Smooth muscle cell of the coronary artery (primary cell): ENCODE measurements at places on chromosomes 2 and 18. TPM values are rescaled to one million over a fixed set of nuclear protein-coding genes. Genes with fewer than 3 reads are reported as not detected.

The STPG4 gene
- total RNA-seq: 0.23 TPM in 2 replicates

The GPR75 gene
- 0.38 and 1.4 TPM in 2 replicates for total RNA-seq

The HTR2B gene
- total RNA-seq: 14.8 and 35.6 TPM in 2 replicates

The CYTIP gene
- total RNA-seq: 0.08 and 0.23 TPM in 2 replicates

The RNU2-63P gene
- 121 TPM in 1 of 2 replicates, not detected in the other for total RNA-seq

The ZSWIM2 gene
- total RNA-seq: not detected in 2 replicates

The ALPP gene
- total RNA-seq: not detected in 2 replicates

The POTEE gene
- under 0.01 TPM in 2 replicates for total RNA-seq

The STK11IP gene
- 10.0 and 15.2 TPM in 2 replicates for total RNA-seq

The REG3G gene
- not detected in 2 replicates for total RNA-seq

The UGT1A7 gene
- not detected in 2 replicates for total RNA-seq

The KCMF1 gene
- total RNA-seq: 39.8 and 57.7 TPM in 2 replicates

The AQP12B gene
- not detected in 2 replicates for total RNA-seq

The SP9 gene
- 1.2 TPM in 1 of 2 replicates, not detected in the other for total RNA-seq

The CCDC74B gene
- 3.4 and 9.6 TPM in 2 replicates for total RNA-seq

The SMYD5 gene
- 15.0 and 20.5 TPM in 2 replicates for total RNA-seq

The BCL11A gene
- total RNA-seq: 0.08 and 0.12 TPM in 2 replicates

The COL4A4 gene
- 6.8 and 18.7 TPM in 2 replicates for total RNA-seq

The DOCK10 gene
- total RNA-seq: 1.3 and 28.9 TPM in 2 replicates

The LIPG gene
- 1.4 and 33.1 TPM in 2 replicates for total RNA-seq

The ERMN gene
- total RNA-seq: not detected in 2 replicates

The MSTN gene
- not detected in 2 replicates for total RNA-seq

The PRKAG3 gene
- total RNA-seq: 4.1 TPM in 1 of 2 replicates, not detected in the other

The DIPK1C gene
- total RNA-seq: not detected in 2 replicates

The EVX2 gene
- total RNA-seq: not detected in 2 replicates

The PID1 gene
- 6.6 and 11.4 TPM in 2 replicates for total RNA-seq

The PLB1 gene
- 0.23 and 0.30 TPM in 2 replicates for total RNA-seq

The CWC22 gene
- 11.7 and 12.5 TPM in 2 replicates for total RNA-seq

The NR4A2 gene
- 0.08 TPM in 1 of 2 replicates, not detected in the other for total RNA-seq

The ERCC3 gene
- 30.0 TPM in 2 replicates for total RNA-seq

The FBXO36 gene
- 0.82 and 1.4 TPM in 2 replicates for total RNA-seq

The HOXD4 gene
- 0.08 TPM in 1 of 2 replicates, not detected in the other for total RNA-seq

The NBAS gene
- total RNA-seq: 94.2 and 105 TPM in 2 replicates

The TFCP2L1 gene
- not detected in 2 replicates for total RNA-seq

The CRYGC gene
- total RNA-seq: not detected in 2 replicates

The PDE1A gene
- total RNA-seq: 6.5 and 26.8 TPM in 2 replicates

The SERPINB13 gene
- total RNA-seq: not detected in 2 replicates

The ABCB6 gene
- total RNA-seq: 25.9 and 98.6 TPM in 2 replicates

The HOXD9 gene
- not detected in 2 replicates for total RNA-seq

The ITGB1BP1 gene
- total RNA-seq: 39.1 and 63.3 TPM in 2 replicates

The PPP1CB gene
- total RNA-seq: 119 and 174 TPM in 2 replicates

The COBLL1 gene
- 2.2 and 5.7 TPM in 2 replicates for total RNA-seq

The WNT10A gene
- total RNA-seq: not detected in 2 replicates

The PARD6G gene
- 0.75 and 2.3 TPM in 2 replicates for total RNA-seq
